ENCODE measurements at places on chromosomes 16 and 17.

DNA sequence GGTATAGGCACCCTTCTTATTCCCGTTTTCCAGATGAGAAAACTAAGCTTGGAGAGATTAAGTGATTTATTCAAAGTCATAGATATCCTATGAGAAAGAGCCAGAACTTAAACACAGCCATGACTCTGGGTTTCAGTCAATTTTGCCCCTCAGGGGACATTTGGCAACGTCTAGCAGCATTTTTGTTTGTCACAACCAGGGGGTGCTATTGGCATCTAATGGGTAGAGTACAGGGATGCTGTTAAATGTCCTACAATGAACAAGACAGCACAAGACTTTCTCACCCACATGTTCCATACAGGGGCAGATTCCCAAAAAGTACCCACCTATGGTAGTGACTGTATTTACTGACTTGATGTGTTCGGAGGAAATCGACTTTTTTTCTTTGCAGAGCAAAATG, 4.8 kb upstream of the SHISA9 start:
- peak; percentile 20 for DNase-seq

GRCh38 chr17:77433385-77434135, 292.8 kb downstream of the SEC14L1 start:
- peak; percentile 89 for DNase-seq

DNA sequence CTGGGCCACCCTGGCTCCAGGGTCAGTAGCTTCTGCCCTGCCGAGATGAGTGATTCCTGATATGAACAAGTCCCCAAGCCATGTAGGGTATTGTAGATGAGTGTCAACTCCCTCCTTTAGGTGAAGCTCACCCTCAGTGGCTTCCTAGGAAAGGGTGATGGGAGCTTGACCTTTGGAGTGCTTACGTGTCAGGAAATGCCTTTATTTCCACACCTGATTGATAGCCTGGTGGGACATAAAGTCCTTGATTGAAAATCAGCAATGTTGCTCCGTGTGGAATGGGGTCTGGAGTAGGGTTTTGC, 58.4 kb downstream of the USP43 start:
- DNase-seq, result no peak

- no peak for DNase-seq
Measured at GRCh38 chr17:61584866-61585265, 6.2 kb downstream of the NACA2 start.

DNA sequence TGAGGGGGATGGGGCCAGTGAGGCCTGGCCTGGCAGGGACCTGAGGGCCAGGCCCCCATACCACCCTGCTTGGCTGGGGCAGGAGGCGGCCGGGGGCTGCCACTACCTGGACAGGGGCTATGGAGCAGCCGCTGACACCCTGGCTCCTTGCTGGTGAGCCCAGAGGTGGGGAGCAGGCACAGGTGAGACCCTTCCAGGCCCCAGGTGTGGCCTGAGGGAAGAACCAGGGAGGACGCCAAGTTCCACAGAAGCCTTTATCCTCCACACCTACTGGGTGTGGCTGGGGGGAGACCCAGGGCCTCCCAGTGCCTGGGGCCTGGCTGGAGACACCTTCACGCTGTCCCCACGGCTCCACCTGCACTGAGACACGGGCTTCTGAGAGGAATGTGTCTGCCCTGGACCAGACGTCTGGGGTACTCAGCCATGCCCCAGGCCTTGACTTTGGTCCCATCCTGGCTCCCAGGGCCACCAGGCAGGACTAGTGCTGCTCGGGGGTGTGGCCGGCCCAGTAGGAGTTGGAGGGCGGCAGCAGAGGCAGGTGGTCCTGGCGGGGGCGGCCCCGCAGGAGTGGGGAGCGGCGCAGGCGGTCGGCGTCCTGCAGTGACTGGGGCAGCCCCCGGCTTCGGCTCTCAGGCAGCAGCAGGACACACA, 4.7 kb downstream of the SLC22A31 start:
- DNase-seq, result no peak

GRCh38 chr16:827513-827912, 27.0 kb upstream of the GNG13 start:
- DNase-seq, result no peak

- peak; percentile 75 for DNase-seq
Measured at GRCh38 chr16:83652943-83653342, 154.8 kb upstream of the HSBP1 start.

Data from fibroblast of skin of abdomen (primary cell).